ENCODE measurements at places on chromosomes 1 and 21.

DNA sequence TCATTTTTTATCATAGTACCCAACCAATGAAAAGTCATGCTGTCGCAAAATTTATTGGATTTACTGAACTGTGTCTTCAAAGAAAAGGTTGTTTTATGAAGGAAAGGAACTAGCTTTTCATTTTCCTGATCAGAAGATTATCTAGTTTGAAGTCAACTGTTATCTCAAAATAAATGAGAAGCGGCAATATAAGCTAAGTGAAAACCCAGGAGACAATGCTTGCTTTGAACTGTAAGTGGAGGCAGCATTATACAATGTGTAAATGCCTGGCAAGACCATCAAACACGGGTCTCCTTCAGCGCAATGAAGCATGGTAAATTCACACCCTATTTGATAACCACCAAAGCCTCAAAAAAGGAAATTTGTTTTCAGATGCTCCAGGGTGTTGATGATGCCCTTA, 134.4 kb upstream of the PTBP2 start:
- no peak for DNase-seq

GRCh38 chr21:32411350-32412161, 950 bp upstream of the EVA1C start:
- DNase-seq: peak; percentile 74

GRCh38 chr1:228312136-228312764, 94.4 kb downstream of the TRIM11 start:
- DNase-seq: no peak

DNA sequence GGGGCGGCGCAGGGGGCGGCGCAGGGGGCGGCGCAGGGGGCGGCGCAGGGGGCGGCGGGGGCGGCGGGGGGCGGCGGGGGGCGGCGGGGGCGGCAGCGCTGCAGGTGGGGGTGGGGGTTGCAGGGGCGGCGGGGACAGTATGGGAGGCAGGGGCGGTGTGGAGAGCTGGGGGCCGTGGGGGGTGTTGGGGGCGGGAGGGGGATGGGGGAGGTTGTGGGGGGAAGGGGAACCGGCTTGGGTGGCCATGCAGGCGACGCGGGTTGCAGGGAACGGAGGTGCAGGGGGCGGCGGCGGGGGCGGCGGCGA, 13.0 kb upstream of the SLC19A1 start:
- DNase-seq: no peak

DNA sequence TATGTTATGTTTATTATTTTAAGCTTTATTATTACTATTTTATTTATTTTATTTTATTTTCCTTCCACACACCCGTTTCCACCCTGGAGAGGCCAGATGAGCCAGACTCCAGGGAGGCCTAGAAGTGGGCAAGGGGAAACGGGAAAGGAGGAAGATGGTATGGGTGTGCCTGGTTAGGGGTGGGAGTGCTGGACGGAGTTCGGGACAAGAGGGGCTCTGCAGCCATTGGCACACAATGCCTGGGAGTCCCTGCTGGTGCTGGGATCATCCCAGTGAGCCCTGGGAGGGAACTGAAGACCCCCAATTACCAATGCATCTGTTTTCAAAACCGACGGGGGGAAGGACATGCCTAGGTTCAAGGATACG, 468 bp upstream of the MX1 start:
- DNase-seq: no peak

- no peak for DNase-seq
Measured at GRCh38 chr21:32248571-32249461, 30.0 kb downstream of the MIS18A start.

DNA sequence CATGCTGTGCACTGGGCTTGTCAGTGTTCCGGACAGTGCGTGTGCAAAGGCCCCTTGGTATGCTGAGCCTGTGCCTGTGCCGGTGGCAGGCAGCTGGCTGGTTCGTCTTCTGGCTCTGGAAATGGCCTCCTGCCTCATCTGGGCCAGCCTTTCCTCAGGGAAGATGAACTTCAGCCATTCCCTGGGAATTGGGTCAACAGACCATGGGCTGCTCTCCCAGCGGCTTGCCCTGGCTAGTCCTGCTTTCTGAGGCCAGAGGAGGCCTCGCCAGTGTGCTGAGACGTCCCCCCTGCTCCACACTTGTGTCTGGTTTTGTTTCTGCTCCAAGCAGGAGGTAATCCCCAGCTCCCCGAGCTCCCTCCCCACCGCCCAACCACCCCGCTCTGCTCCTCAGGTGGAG, 32.6 kb upstream of the RD3 start:
- no peak for DNase-seq

DNA sequence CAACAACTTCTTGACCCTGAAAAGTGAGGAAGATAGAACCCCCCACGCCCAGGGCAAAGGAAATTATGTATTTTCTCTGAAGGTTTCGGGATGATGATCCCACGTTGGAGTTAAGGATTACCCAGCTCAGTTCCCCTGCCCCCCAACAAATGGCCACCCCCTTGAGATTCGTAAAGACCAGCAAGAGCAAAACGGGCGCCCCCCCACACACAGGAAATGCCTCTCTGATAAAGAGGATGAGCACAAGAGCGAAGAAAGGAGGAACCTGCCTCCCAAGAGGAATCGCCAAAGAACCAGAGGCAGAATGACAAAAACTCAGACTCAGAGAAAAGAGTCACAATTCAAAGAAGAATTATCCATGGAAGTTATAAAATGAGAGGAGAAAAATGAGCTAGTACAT, 576.9 kb downstream of the MATN1 start:
- DNase-seq: no peak

DNA sequence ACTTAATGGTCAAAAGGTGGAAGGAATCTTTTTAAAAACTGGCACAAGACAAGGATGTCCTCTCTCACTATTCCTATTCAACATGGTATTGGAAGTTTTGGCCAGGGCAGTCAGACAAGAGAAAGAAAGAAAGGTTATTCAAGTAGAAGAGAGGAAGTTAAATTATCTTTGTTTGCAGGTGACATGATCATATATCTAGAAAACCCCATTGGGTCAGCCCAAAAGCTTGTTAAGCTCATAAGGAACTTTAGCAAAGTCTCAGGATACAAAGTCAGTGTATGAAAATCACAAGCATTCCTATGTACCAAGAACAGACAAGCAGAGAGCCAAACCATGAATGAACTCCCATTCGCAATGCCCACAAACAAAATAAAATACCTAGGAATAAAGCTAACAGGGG, 5.4 kb upstream of the PGBD2 start:
- DNase-seq: no peak

- DNase-seq: no peak
Measured at GRCh38 chr1:100443811-100444571, 91.7 kb downstream of the CDC14A start.
